ENCODE measurements at places on chromosomes 5 and 9.

DNA sequence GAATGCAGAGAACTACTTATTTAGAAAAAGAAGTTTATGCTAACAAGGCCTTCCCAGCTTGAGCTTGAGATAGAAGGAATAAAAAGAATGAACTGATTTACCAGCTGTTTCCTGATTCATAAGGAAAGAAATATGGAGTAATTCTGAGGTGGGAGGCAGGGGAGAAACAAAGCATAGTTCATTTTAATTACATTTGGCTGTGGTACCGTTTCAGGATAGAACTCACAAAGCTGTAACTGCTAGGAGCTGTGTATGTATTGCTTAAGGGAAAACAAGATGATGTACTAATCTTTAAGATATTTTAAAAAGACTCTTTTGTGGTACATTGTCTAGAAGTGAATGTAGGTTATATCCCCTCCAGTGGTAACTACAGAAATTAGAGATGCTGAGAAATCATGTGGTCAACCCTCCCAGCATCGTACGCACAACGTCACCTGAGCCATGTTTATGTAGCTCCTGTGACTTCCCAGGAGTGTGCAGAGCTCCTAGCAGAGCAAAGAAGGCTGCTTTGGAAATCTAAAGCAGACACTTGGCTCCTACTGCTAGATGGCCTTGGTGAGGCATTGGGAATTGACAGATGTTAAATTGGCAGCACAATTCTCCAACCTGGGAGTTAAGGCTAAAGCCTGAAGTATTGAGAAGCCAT, 208.3 kb upstream of the VLDLR start:
- DNase-seq = no peak

DNA sequence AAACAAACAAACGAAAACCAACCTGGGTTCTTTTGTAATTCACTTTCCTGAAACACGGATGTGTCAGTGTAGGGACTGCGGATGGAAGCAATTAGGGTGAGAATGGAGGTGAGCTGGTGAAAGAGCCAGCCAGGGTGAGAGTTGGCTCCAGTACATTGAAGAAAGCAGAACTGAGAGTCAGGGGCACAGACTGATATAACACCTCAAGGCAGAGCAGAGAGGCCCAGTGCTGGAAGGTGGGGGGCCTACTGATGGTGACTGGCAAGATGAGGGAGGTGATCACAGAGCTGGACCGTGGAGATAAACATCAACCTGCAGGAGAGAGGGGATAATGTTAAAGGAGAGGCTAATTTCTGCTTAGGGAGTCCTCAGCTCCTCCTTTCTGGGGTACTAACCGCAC, 221.1 kb downstream of the MAN2A1 start:
- DNase-seq = no peak

GRCh38 chr5:37823433-37824152, 16.2 kb downstream of the GDNF start:
- no peak for DNase-seq

- no peak for DNase-seq
Measured at GRCh38 chr9:69571032-69571431, 101.1 kb downstream of the APBA1 start.

GRCh38 chr9:90464978-90465377, 177.6 kb downstream of the DIRAS2 start:
- no peak for DNase-seq

DNA sequence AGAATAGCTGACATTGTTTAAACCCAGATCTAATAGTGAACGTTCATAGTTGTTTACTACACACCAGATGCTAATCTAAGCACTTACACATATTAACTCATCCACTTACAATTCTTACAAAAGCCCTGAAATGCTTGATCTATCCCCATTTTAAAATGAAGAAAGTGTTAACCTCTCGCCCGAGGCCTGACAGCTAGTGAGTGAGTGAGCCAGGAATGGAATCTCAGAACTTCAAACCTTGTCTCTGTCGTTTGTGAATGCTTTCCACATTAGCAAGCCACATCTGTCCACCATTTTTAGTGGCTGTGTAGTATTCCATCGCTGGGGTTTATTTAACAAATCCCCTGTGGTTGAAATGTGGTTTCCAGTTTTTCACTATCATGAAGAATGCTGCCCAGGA, 24.9 kb upstream of the NEURL1B start:
- DNase-seq = no peak

GRCh38 chr9:19568946-19569345, 160.1 kb downstream of the ACER2 start:
- no peak for DNase-seq

DNA sequence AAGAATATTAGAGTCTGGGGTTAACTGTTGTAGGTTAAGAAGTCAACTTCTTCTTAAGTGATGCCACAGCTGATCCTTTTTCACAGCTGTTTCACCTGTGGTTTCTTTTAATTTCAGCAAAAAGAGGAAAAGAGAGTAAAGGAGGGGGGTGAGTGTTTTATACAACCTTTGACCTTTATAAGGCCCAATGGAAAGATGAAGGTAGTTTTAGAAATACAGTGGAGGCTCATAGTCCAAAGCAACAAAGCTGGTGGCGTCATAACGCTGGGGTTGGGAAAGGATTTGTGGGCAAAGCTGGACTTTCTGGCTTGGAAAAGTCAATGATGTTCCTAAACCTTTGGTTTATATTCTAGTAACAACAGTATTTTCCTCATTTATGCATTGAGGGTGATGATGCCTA, 49.5 kb downstream of the RCL1 start:
- no peak for DNase-seq

DNA sequence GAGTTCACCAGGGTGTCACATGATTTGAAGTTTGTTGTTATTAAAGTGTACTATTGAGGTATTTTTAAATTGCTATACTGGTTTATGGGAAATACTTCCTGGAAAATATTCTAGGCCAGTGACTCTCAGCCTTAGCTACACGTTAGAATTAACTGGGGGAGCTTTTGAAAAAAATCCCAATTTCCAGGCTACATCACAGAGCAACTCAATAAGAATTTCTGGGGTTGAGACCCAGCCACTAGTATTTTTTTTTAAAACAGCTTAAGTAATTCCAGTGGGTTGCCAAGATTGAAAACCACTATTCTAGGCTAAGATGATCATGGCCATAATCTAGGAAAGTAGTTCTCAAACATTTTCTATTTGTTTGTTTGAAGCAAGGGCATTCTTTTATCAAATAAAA, 142.9 kb upstream of the GRIA1 start:
- no peak for DNase-seq

GRCh38 chr9:104970271-104970987, 42.5 kb upstream of the ABCA1 start:
- DNase-seq = no peak

DNA sequence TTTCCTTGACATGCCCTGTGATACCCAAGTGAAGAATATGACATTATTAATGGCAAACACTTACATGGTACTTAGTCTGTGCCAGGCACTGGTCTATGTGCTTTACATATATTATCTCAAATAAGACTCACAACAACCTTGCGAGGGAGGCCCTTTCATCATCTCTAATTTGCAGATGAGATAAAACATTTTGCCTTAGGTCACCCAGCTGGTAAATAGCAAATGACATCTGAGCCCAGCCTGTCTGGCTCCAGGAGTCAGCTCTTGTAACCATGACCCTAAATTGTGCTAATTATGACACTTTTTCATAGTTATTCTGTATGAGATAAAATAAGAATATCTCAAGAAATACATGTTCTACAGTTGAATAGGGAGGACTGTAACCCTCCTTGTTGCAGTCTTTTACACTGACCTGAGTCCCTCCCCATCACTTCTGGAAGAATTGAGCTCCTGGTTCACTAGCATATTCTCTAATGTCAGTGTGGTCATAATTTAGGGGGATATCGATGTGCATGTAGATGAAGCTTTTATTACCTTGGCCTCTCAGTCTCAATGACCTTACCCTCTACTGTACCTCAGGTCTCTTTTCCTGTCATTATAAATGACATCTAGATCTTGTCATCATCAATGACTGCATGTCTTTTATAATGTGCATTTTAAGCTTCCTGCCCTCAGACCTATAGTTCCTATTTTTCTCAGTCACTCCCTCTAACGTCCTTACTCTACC, 126.1 kb upstream of the HAPLN1 start:
- DNase-seq = no peak

DNA sequence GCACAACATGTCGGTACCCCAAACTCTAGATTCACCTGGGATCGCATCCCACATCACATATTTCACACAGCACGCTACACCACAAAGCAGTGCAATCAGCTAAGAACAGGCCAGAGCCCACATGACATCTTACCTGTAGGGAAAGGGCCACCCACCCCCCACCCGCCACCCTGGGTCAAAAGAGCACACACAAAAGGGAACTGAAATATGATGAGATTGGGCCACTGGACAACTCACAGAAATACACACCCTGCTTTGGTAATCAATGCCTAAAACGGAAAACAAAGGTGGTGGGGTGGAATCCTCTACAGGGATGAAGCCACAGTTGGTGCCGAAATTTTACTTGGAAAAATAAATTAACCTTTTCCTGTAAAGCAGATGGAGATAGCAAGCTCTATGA, 13.1 kb downstream of the RETREG1 start:
- no peak for DNase-seq

- DNase-seq = no peak
Measured at GRCh38 chr9:68793605-68794343, 88.7 kb downstream of the PIP5K1B start.

GRCh38 chr9:107750741-107751566, 261.4 kb upstream of the KLF4 start:
- no peak for DNase-seq
